Activated T-cell treated with anti-CD3 and anti-CD28 coated beads, Interleukin-2, amount 50 U/mL, for 24 hours (primary cell): ENCODE measurements at places on chromosomes 6 and 20.

DNA sequence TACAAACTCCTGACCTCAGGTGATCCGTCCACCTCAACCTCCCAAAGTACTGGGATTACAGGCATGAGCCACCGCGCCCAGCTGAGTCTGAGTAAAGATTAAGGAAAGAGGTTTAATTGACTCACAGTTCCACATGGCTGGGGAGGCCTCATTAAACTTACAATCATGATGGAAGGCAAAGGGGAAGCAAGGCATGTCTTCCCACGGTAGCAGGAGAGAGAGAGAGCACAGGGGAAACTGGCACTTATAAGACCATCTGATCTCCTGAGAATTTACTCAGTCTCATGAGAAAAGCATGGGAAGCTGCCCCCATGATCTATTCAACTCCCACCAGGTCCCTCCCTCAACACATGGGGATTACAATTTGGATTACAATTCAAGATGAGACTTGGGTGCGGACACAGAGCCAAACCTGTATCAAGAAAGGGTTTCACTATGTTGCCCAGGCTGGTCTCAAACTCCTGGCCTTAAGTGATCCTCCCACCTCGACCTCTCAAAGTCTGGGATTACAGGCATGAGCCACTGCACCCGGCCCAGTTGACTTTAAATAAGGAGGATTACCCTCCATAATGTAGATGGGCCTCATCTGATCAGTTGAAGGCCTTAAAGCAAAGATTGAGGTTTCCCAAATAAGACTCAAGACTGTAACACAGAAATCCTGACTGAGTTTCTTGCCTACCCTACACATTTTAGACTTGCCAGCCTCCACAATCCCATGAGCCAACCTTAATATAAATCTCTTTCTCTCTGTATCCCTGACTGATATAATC lies 13.1 kb upstream of the PEX7 start:
- no peak for DNase-seq

DNA sequence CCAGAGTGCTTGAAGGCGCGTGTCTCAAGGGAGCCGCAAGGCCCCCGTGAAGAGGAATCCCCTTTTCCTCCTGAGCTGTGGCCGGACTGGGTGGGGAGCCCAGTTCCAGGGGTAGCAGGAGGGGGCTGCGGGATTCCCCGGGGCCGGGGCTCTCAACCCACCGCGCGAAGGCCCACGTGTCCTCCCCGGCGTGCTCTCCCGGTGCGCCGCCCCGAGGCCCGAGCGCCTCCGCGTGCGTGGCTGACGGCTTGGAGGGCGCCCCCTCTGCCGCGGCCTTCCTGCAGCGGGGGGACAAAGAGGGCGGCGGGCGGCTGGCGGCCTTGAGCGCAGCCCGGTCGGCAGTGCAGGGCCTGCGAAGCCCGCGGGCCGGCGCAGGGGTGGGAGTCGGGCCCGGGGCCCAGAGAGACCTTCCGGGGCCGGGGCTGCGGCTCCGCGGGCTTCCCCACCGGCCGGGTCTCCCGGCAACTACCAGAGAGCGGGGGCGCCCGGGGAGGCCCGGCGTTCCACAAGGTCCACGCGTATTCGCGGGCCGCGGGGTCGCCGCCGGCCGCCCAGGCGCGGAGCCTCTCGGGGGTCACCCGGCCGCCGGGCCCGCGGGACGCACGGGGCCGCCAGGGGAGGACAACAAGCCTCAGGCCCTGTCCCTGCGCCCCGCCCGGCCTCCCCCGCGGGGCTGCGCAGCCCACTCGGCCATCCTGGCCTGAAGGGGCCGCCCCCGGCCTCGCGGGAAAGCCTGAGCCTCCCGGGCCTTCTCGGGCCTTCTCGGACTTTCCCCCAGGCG lies at the start of gene FAM217A:
Gene FAM217A (minus strand): TSS at position 447 of the 781 bp plus-strand sequence. CDS start 1,723 bp downstream, outside the sequence.
- no peak for DNase-seq

GRCh38 chr20:42340368-42340767 lies 722.2 kb upstream of the CHD6 start:
- no peak for DNase-seq

GRCh38 chr6:75213112-75213511 lies 7.3 kb upstream of the COL12A1 start:
- DNase-seq: no peak

DNA sequence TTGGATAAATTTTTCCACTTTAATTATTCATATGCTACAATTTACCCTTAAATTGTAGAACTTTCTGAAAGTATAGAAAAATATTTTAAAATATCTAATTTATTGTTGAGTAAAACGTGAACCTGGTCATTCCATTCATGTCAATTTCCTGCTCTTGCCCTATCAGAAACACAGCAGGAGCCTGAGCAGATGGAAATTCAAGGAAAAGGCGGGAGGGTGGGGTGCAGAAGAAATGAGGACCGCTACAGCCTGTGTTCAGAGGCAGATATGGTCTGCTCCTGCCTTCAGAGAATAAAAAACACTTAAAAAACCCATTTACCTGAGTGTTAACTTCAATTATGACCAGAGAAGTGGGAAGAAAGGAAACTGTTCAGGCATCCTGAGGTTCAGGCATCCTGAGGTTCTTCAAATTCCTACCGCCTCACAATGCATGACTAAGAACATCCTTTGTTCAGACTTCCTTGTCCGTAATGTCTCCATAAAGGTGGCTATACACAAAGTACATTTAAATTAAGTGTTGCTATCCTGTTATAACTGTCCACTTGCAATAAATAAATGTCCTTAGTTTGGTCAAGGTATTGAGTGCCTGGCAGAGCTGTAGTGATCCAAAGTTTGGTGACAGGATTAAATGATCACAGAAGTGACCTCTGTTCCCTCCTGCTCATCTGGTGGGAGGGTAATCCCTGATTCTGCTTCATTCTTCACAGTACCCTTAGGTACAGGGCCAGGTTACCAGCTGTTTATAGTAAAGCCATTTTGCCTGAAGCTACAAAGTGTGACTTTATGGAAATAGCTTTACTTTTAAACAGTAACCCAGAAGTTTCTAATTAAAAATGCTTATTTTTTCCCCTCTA lies 109.1 kb downstream of the MAN1A1 start:
- no peak for DNase-seq

DNA sequence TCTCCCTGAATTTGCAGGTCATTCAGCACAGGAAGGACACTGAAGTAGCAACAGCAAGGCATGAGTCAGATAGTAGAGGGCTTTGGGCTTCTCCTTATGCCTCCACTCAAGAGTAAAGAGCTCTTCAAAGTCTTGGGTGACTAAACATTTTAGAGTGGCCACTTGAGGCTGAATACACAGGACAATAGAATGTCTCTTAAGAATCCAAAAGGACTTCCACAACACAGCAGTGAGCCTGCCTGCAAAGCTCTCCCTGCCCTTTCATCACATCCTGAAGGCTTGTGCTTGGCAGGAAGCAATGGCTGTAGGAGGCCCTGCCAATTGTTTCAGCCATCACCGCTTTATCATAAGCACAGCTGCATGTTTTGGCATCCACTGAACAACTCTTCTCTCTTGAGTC lies 36.8 kb downstream of the FOXQ1 start:
- no peak for DNase-seq

GRCh38 chr6:13593103-13593502 lies 18.7 kb downstream of the SIRT5 start:
- DNase-seq: no peak

GRCh38 chr6:112936504-112936903 lies 589.4 kb downstream of the RFPL4B start:
- no peak for DNase-seq

DNA sequence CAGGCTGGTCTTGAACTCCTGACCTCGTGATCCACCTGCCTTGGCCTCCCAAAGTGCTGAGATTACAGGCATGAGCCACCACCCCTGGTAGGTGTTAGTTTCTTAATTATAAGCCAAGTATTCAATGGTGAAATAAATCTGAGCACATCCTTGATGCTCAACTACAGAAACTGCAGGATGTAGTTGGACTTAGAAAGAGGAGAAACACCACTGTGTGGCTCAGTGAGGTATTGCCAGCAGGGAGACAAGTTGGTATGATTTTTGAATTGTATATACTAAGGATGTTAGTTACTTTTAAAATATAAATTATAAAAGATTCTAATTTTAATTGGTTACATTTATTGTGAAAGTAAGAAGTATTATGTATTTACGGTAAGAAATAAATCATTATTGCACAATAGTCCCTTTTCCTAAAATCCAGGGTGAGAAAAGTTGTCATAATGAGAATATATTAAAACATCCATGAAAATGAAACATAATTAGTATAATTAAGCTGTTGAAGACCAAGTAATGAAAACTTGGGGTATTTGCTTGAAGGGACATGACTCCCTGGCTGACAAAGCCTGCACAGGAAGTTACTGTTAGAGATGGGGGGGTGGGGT lies 17.6 kb downstream of the SLC18B1 start:
- no peak for DNase-seq

DNA sequence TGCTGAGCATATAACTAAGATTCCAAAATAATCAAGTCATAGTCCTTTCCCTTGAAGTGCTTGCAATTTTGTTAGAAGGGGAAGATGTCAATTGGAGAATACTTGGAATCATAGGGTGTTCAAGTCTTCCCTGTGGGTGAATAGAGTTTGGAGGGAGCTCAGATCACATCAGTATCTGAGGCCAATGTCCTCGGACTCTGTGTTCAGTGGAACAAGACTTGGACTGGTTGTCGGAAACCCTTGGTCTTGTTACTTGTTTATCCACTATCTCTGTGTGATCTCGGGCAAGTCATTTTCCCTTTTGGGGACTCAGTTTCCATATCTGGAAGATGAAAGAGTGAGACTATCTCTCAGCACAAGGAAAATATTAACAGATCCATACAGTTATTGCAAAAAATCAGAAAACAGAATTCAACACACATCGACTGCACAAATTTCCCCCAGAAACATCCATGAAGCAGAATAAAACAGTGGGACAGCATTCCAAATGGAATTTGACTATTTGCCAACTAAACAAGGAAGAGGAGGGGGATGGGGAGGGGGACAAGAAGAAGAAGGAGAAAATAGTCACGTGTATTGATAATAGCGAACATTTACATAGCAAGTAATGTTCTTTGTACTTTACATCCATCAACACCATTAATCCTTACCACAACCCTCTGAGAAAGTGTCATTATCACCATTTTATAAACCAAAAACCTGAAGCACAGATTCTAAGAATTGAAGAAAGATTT lies 3.9 kb upstream of the EDEM2 start:
- DNase-seq: no peak

- DNase-seq: no peak
These were observed 9.6 kb downstream of the SLC35A1 start for GRCh38 chr6:87482366-87482765.

DNA sequence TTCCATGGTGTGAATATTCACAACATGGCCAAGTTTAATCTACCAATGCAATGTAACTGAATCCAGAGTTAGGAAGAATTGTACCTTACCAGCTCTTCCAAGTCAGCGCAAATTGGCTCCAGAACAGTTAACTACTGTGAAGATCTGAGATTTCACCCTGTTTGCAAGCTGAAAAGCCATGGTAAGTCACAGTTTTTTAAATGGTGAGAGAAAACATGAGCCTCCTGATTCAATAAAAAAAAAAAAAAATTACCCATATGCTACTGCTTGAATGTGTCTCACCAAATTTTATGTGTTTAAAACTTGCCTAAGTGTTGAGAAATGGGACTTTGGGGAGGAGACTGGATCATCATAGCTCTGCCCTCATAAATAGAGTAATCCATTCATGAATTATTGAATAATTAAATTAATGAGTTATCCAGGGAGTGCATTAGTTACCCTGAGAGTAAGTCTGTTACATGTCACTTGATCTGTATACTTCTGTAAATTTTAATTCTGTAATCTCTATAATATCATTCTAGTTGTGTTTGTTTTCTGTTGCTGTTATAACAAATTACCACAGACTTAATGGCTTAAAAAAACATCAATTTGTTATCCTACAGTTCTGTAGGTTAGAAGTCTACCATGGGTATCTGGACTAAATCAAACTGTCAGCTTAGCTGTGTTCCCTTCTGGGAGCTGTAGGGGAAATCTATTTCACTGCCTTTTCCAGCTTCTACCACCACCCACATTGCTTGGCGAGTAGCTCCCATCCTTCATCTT lies 1355.9 kb downstream of the GRIK2 start:
- DNase-seq: no peak

DNA sequence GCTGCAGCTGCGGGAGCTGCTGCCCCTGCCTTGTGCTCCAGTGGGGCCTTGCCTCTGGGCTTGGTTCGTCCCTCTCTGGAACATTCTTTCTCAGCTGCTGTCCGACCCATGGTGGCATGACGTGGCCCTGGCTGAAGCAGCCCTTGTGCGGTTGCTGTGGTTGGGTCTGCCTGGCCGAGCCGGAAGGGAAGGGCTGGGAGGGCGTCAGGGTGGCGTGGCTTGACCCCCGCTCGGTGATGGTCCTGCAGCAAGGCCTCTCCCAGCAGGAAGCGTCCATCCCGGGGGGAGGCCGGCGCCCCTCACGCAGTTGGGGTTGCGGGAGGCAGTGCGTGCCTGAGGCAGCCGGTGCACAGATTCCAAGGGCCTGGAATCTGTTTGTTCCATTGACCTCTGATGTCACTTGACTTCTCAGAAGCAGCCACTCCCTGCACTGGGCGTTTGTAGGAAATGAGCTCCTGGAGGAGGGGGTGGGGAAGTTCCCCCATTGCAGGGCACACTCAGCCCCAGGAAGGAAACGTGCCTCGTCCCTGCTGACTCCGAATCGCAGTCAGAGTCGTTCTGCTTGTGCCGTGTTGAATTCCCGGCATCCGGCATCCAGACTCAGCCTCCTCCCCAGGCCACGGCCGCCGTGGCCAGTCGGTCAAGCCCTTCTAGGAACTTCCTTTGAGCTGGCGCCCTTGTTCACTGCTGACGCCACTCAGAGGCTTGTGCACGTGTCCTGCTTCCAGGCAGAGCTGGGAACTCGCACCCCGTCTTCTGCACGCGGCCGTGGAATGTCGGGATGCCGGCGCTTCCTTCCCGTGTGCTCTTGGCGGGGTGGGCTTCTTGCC lies 9.7 kb upstream of the TNFRSF6B start:
- DNase-seq: peak; percentile 68

DNA sequence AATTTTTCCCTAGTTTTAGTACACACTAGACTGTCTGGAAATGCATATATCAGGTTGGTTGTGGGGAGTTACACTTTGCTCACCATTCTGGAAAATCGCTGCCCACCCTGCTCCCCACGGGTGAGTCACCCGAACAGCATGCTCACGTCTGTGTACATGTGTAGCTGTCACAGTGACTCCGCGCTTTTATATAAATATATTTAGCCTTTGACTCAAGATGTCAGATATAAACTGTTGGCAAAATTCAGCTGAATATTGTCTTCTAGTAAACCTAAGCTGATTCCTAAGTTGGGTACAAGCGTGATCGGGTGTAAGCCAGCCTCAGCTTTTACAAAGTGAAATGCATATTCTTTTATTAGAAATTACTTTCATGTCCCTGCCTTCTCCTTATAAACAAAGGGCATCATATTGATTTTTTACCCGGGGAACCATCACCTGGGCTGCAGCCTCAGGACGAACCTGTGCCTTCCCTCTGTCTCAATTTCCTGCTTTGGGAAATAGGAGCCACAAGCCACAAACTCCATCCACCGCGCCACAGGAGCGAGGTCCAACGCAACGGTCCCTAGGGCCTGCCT lies 4.3 kb downstream of the SDCBP2 start:
- DNase-seq: peak; percentile 40

DNA sequence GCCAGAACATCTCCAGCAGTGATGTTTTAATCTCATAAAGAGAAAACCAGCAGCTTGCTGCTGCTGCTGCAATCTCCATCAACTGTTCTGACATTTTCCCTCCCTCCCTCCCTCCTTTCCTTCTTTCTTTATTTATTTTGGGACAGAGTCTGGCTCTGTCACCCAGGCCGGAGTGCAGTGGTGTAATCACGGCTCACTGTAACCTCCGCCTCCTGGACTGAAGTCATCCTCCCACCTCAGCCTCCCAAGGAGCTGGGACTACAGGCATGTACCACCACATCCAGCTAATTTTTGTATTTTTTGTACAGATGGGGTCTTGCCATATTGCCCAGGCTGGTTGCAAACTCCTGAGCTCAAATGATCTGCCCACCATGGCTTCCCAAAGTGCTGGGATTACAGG lies 5.7 kb downstream of the ELOVL5 start:
- no peak for DNase-seq

GRCh38 chr20:18101125-18101810 lies 36.4 kb upstream of the KAT14 start:
- DNase-seq: no peak
